ENCODE measurements at places on chromosomes 6 and 20.

DNA sequence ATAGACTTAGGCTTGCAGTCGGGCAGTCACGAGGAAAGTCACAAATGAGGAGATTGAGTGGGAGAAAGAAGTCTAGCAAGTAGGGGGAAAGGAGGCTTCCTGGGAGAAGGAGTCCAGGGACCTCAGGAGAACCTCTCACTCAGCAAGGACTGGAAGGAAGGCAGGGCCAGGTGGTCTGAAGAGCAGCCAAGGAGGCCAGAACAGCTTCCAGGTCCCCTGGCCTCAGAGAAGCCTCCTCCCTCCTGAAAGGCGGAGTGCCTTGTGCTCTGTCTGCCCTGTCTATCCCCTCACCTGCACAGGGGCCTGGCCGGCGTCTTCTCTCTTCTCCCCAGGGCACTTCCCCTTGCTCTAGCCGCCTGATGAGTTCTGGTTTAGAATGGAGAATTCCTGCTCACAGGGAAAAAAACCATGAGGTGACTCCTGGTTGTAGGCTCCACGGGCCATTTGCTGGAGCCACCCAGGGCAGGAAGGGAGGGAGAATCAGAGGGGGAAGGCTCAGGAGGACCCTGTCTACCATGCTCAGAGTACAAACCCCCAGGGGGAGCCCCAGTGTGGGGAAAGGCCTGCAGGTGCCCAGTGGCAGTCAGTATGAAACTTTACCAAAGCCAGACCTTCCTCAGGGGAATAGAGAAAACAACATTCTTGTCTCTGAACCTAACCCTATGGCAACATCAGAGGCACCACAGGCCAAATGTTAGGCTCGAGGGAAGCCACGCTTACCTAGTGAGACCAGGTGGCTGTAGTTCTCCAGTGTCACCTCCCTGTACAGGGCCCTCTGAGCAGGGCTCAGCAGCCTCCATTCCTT is 11.2 kb downstream of the ZNF337 start:
- DNase-seq, result no peak
- H3K27ac ChIP-seq, result no peak overlapping the region
- H3K4me3 ChIP-seq, result no peak overlapping the region
- H3K36me3 ChIP-seq, result no peaks in the 10 kb centered on the region
- H3K27me3 ChIP-seq, result no peaks in the 10 kb centered on the region

- H3K36me3 ChIP-seq, result no peaks in the 10 kb centered on the region
- no peak overlapping the region for H3K4me3 ChIP-seq
- H3K4me1 ChIP-seq, result no peaks in the 10 kb centered on the region
These were observed 64.6 kb downstream of the VEGFA start for GRCh38 chr6:43834528-43835155.

GRCh38 chr6:31768363-31769257 is 6.2 kb downstream of the SAPCD1 start:
- no peak for DNase-seq
- H3K27me3 ChIP-seq, result no peaks in the 10 kb centered on the region
- H3K36me3 ChIP-seq, result no peaks in the 10 kb centered on the region
- no peak overlapping the region for H3K4me3 ChIP-seq

DNA sequence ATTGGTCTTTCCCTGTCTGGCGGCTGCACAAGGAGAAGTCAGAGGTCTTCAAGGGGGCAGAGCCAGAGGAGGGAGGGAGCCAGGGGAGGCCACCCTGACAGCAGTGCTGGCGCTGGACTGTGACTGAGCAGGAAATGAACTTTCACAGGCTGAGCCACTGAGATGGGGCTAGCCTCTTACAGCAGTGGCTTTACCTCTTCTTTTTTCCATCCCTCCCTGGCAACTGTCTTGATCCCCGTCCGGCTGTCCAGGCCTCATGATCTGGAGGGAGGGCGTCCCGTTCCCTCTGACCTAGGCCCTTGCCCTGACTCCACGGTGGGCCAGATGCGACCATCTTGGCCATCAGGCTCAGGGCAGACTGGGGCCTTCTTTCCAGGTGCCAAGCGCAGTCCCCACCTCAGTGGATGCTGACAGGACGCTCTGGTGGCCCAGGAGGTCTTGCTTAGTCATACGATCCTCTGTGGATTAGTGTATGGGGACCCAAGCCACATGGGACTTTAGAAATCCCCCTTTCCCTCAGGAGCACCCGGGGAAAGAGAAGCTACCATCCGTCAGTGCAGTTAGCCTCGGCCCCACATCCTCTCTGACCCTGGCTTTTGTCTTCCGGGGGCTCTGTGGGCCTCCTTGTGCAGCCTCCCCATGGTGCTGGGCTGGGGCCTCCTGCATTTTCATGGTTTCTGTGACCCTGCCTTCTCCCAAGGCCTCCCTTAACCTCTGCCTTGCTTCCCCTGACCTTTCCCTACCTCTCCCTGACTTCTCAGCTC is 57.4 kb upstream of the CCDC167 start:
- H3K4me1 ChIP-seq, result no peaks in the 10 kb centered on the region
- H3K27me3 ChIP-seq, result no peaks in the 10 kb centered on the region
- no peak overlapping the region for H3K27ac ChIP-seq
- no peak for DNase-seq
- H3K36me3 ChIP-seq, result no peaks in the 10 kb centered on the region

DNA sequence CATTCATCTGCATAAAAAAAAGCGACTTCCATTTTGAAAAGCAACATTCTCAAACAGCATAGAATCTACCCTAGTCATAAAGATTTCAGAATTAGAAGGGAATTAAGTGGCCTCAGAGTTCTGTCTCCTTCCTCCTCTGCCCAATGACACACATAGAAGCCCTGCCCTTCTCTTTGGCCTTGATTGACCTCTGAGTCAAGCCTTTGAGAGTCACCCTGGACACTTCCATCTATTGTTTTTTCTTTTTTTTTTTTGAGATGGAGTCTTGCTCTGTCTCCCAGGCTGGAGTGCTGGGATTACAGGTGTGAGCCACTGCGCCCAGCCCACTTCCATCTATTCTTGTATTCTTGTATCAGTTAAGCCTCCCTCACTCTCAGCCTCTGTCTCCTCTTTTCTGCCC is 44.8 kb upstream of the CTNNBL1 start:
- H3K27me3 ChIP-seq, result no peaks in the 10 kb centered on the region
- no peak overlapping the region for H3K27ac ChIP-seq
- no peaks in the 10 kb centered on the region for H3K36me3 ChIP-seq
- no peaks in the 10 kb centered on the region for H3K4me1 ChIP-seq
- H3K4me3 ChIP-seq, result no peak overlapping the region

- H3K27ac ChIP-seq, result no peak overlapping the region
- no peaks in the 10 kb centered on the region for H3K4me1 ChIP-seq
- DNase-seq, result peak; percentile 85
- H3K4me3 ChIP-seq, result no peak overlapping the region
These were observed 222.0 kb upstream of the PDE10A start for GRCh38 chr6:165884813-165885765.

GRCh38 chr20:32524829-32525501 is 60.2 kb downstream of the NOL4L start:
- H3K36me3 ChIP-seq, result no peaks in the 10 kb centered on the region
- H3K27me3 ChIP-seq, result no peaks in the 10 kb centered on the region
- no peak overlapping the region for H3K4me3 ChIP-seq
- H3K4me1 ChIP-seq, result no peaks in the 10 kb centered on the region
- DNase-seq, result no peak

- no peak overlapping the region for H3K27ac ChIP-seq
- no peaks in the 10 kb centered on the region for H3K36me3 ChIP-seq
- no peaks in the 10 kb centered on the region for H3K27me3 ChIP-seq
These were observed 60.2 kb upstream of the RALY start for GRCh38 chr20:33933469-33933909.

Measured in uterus (tissue), 4 donors.